ENCODE measurements at places on chromosomes 2 and 18.

- ATAC-seq, result no peak
These were observed 75.0 kb downstream of the NRXN1 start for GRCh38 chr2:50956886-50957285.

- peak; percentile 77 for ATAC-seq
These were observed 252.1 kb downstream of the SLC8A1 start for GRCh38 chr2:40199771-40200170.

DNA sequence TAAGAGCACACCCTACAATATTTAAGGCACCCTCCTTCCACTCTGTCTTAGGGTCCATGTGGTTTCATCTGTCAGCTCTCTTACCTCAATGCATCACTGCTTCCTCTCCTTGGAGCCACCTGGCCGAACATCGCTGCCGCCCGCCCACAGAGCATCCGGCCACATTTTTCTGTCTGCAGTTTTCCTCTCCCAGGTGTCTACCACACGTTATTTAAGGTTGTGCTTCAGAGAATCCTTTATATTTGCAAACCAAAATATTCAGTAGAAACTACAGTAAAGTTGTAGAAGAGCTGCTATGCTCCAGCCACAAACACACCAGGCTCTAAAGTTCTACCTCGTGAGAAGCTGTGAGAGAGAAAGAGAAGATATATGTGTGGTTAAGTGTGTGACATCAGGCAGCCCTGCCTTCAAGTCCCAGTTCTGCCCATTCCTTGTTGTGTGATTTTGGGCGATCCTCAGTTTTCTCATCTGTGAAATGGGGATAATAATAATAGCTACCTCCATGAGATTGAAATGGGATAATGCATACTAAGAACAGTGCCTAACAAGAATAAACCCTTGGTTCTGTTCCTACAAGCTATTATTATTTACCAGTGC, 4.9 kb upstream of the STK17B start:
- ATAC-seq, result no peak

- peak; percentile 84 for ATAC-seq
These were observed 47.8 kb upstream of the SLC4A10 start for GRCh38 chr2:161576421-161576820.

DNA sequence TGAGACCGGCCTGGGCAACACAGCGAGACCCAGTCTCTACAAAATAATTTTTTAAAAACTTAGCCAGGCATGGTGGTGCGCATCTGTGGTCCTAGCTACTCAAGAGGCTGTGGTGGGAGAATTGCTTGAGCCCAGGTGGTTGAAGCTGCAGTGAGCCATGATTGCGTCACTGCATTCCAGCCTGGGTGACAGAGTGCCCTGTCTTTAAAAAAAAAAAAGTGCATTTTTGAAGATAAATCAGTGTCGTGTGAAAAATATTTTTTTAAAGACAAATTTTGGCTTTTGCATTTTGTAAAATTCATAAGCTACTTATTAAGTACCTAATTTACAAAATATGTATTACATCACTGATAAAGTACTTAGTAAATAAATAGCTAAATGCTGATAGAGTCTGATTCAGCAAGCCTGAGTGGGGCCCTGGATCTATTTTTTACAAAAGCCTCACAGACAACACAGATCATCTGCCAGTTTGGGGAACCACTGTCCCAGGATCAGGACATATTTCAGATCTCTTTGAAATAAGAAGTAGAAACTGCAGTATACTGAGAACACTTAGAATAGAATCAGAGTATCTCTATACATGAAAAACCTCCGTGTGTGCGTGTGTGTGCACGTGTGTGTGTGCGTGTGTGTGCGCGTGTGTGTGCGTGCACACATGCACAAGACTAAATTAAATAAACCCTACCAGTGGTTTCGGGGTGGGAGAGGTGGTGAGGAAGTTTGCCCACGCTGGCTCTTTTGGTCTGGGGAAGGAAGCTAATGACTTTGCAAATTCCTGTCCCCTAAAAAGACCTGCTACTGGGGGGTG, 61.6 kb downstream of the AAK1 start:
- ATAC-seq, result peak; percentile 62

Data from SK-N-SH treated with all-trans-retinoic acid at 6 μM for 48 hours (cell line).